ENCODE measurements at places on chromosomes 11 and 22. TPM values are rescaled to one million over a fixed set of nuclear protein-coding genes. Genes with fewer than 3 reads are reported as not detected.
A peak's percentile ranks its signal among the peaks of the same experiment; 100 is the strongest.

- no peak for DNase-seq
- no peaks in the 10 kb centered on the region for H3K36me3 ChIP-seq
Observed at GRCh38 chr22:22554587-22555284, 4.3 kb downstream of the PRAME start.

DNA sequence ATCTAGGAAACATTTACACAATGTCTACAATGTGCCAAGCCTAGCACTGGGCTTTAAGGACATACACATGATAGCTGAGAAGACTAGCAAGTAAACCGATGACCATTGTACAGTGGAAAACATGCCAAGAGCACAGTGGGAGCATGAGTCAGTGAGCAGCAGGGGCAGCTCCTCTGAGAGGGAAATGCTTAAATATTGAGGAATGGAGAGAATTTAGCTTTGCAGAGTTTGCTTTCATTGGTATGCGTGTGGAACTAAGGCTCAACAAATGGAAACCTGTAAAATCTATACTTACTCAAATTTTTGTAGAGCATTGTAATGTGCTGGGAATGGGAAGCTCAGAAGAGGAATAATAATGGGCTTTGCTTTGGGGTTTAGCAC is 282.3 kb downstream of the ST3GAL4 start:
- no peak overlapping the region for H3K27ac ChIP-seq
- H3K4me3 ChIP-seq = no peak overlapping the region
- no peaks in the 10 kb centered on the region for H3K36me3 ChIP-seq
- no peaks in the 10 kb centered on the region for H3K27me3 ChIP-seq
- no peak for DNase-seq

GRCh38 chr11:87970762-87971161 is 204.5 kb downstream of the RAB38 start:
- H3K27ac ChIP-seq = no peak overlapping the region
- no peaks in the 10 kb centered on the region for H3K27me3 ChIP-seq
- H3K4me3 ChIP-seq = no peak overlapping the region

GRCh38 chr11:128116885-128117284 is 470.5 kb downstream of the ETS1 start:
- no peak overlapping the region for H3K4me3 ChIP-seq
- H3K27me3 ChIP-seq = no peaks in the 10 kb centered on the region
- H3K4me1 ChIP-seq = no peaks in the 10 kb centered on the region

DNA sequence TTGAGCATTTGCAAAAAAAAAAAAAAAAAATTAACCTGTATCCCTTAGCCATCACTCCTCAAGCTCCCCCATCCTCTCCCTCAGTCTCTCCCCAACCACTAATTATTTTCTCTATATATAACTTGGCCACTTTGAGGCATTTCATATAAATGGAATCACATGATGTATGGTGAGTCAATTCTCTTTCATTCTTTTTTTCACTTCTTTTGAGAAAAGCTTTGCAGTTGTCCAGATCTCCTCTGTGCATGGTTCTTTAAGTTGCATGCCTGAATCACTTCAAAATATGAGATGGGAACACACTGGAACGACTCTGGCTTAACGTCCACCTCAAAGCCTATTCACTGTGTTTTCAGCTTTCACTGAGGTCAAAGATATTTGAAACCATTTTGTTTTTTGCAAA is 40.7 kb downstream of the SHANK2 start:
- no peaks in the 10 kb centered on the region for H3K27me3 ChIP-seq
- H3K4me3 ChIP-seq = no peak overlapping the region
- H3K4me1 ChIP-seq = peaks cover 15% of the 10 kb centered on the region
- H3K27ac ChIP-seq = no peak overlapping the region
- DNase-seq = no peak
- H3K36me3 ChIP-seq = no peaks in the 10 kb centered on the region

DNA sequence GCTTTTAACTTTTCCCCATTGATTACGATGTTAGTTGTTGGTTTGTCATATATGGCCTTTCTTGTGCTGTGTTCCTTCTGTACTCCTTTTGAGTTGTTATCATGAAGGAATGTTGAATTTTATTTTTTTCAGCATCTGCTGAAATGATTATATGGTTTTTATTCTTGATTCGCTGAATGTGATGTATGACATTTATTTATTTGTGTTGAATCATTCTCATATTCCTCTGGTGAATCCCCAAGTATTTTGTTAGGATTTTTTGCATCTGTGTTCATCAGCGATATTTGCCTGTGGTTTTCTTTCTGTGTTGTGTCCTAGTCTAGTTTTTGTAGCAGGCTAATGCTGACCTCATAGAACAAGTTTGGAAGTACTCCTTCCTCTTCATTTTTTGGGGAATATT is 78.2 kb downstream of the GGT1 start:
- H3K4me1 ChIP-seq = no peaks in the 10 kb centered on the region
- no peak for DNase-seq
- no peak overlapping the region for H3K27ac ChIP-seq
- no peaks in the 10 kb centered on the region for H3K36me3 ChIP-seq

DNA sequence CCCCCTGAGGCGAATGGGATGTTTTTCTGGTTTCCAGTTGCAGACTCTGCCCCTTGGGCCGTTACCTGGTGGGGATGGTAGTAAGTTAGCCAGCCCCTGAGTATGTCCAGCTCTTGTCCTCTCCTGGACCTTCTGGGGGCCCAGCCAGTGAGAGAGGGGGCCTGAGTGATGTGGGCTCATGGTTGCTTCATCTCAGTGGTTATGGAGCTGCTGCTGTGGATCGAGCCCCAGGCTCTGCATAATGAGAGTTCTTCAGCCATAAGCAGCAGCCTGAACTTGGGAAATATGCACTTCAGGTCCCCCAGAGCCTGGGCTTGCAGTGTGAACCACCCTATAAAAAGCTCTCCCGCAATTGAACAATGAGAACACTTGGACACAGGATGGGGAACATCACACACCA is 5.9 kb downstream of the TMPRSS13 start:
- no peaks in the 10 kb centered on the region for H3K27me3 ChIP-seq
- no peaks in the 10 kb centered on the region for H3K36me3 ChIP-seq
- DNase-seq = peak; percentile 19
- H3K4me3 ChIP-seq = no peak overlapping the region
- H3K27ac ChIP-seq = no peak overlapping the region

- H3K36me3 ChIP-seq = no peaks in the 10 kb centered on the region
- H3K4me3 ChIP-seq = no peak overlapping the region
- no peaks in the 10 kb centered on the region for H3K27me3 ChIP-seq
Observed at GRCh38 chr11:10488121-10488933, 33.3 kb downstream of the AMPD3 start.

DNA sequence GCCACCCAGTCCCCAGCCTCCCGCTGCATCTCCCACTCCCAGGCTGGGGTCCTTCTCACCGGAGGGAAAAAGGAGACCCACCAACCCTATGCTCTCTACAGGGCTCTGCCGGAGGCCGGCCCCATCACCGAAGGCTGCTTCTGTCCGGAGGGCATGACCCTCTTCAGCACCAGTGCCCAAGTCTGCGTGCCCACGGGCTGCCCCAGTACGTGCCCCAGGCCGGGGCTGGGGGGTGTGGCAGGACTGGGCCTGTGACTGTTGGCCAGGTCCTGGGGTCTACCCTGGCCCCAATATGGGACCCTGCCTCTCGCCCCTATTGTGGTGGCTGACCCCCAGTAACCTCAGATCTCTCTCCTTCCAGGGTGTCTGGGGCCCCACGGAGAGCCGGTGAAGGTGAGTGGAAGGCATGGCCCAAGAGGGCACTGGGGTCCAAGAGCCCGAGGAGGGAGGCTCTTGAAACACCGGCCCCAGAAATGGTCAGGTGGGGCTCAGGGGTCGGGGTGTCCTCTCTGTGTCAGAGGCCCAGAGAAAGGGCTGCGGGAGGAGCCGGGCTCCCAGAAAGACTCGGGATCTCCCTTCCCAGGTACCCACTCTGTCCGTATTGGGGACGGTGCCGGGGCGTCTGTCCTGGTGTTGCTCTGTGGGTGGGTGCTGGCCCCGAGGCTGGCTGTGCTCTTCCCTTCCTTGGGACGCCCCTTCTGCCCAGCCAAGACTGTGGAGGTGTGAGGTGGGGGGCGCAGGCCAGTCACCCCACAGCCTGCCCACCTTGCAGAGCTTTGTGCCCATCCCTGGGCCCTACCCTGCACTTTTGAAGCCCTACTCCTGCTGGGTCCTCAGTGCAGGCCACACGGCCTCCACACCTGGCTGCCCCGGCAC is 26.1 kb upstream of the MUC5B start:
- no peaks in the 10 kb centered on the region for H3K36me3 ChIP-seq
- DNase-seq = peak; percentile 55
- no peak overlapping the region for H3K4me3 ChIP-seq
- H3K27me3 ChIP-seq = peaks cover 78% of the 10 kb centered on the region
- H3K4me1 ChIP-seq = no peaks in the 10 kb centered on the region
- H3K27ac ChIP-seq = no peak overlapping the region

GRCh38 chr22:40123387-40123786 is 54.3 kb upstream of the TNRC6B start:
- H3K27me3 ChIP-seq = no peaks in the 10 kb centered on the region
- no peak overlapping the region for H3K4me3 ChIP-seq
- H3K27ac ChIP-seq = no peak overlapping the region
- H3K36me3 ChIP-seq = peaks cover 4% of the 10 kb centered on the region
- no peak for DNase-seq

DNA sequence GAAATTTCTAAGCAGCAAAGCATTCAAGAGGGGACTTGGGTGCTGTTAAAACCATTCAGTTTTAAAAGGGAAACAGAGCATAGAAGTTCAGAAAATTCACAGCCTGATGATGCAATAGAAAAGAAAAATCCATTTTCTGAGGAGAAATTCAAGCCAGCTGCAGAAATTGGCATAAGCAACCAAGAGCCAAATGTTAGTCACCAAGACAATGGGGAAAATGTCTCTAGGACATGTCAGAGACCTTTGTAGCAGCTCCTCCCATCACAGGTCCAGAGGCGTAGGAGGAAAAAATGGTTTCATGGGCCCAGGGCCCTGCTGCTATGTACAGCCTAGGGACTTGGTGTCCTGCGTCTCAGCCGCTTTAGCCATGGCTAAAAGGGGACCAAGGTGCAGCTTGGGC is 5.5 kb upstream of the IRAG1 start:
- H3K36me3 ChIP-seq = no peaks in the 10 kb centered on the region
- no peak overlapping the region for H3K4me3 ChIP-seq
- H3K27me3 ChIP-seq = no peaks in the 10 kb centered on the region
- DNase-seq = no peak
- no peaks in the 10 kb centered on the region for H3K4me1 ChIP-seq
- H3K27ac ChIP-seq = no peak overlapping the region

DNA sequence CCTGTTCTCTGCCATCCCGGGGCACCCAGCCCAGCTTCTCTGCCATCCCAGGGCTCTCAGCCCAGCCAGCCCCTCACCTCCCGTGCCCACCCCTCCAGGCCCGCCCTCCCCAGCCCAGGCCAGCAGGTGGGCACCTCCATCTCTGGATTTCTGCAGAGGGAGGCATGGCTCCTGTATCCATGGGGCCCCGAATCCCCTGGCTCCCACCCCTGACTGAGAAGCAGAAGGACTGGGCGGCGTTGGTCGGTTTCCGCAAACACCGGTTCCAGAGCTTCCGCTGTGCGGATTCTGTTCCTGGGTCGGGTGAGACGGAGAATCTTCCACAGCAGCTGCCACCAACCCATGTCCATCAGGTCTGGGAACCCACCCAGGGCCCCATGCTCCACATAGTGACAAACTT is 240.3 kb downstream of the BRD1 start:
- H3K27me3 ChIP-seq = peaks cover 3% of the 10 kb centered on the region
- DNase-seq = peak; percentile 55
- no peaks in the 10 kb centered on the region for H3K4me1 ChIP-seq
- H3K36me3 ChIP-seq = no peaks in the 10 kb centered on the region

DNA sequence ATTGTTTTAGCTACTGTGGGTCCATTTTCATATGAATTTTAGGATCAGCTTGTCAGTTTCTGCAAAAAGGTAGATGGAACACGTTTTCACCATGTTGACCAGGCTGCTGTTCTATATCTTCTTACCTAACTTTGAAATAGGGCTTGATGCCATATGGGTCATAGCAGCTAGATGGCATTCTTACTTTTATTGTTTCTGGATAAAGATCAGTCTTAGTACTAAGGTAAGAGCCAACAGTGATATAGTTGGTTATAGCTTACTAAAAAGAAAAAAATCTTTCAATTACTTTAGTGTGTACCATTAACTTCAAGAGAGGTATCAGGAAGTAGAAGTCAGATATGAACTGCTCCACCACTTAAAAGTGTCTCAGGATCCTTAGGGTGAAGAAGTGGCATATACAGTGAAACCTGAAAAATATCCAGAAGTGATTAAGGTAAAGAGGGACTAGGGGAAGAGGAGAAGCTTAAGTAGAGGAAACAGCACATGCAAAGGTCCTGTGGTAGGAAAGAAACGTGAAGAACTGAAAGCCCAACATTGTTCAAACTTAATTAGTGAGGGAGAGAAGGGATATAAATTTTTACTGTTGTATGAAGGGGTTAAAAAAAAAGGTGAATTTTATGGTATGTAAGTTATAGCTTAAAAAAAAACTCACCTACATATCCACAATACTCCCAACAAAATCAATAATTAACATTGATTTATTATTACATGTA is 59.9 kb upstream of the B3GNT6 start:
- no peak overlapping the region for H3K27ac ChIP-seq
- no peak overlapping the region for H3K4me3 ChIP-seq
- H3K4me1 ChIP-seq = no peaks in the 10 kb centered on the region
- no peaks in the 10 kb centered on the region for H3K27me3 ChIP-seq
- DNase-seq = no peak
- no peaks in the 10 kb centered on the region for H3K36me3 ChIP-seq

DNA sequence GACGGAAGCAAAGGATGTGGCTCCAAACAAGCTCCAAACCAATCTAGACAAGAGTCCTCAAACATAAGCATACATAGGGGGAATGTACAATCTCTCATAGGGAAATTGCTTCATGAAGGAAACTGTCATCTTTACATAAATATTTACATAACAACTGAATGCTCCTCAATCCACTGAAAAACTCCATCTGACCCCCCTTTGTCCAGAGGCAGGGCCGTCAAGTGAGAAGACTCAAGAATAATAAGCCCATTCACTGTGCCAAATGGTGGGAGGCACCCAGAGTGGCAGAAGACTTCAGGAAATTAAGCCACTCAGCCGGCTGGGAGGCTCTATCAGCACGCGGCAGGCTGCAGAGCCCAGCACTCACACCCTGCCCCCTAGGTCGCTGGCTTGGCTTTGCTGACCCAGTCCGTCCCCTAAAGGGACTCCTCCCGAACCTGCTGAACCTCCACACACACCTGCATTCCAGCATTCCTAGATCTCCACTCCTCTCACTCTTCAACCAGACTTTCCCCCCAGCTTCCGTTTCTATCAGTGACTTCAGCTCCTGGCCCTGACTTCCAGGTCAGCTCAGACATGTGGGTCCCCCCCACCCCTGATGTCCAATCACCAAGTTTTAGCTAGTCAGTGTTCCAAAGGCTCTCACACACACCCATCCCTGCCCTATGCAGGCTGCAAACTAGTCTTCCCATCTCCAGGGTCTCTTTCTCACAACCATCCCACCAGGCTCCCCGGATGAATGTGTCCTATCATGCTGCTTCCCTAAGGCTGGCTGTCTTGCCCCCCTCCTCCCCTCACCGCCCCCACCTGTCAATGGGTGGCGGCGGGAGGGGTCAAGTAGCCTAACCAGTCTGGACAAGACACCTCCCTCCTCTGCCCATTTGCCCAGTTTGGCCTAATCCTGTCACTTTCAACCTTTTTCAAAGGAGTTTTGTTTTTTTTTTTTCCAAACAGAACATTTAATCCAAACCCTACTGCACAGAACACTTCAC is 11.3 kb downstream of the VPS37C start:
- peak; percentile 32 for DNase-seq
- no peak overlapping the region for H3K4me3 ChIP-seq
- no peaks in the 10 kb centered on the region for H3K27me3 ChIP-seq
- H3K4me1 ChIP-seq = peaks cover 77% of the 10 kb centered on the region

The FAM111B gene
- 2.1 TPM for polyA plus RNA-seq

The CRYBB2 gene
- 0.32 TPM for polyA plus RNA-seq

The SPON1 gene
- polyA plus RNA-seq = 7.2 TPM

The HIC2 gene
- 3.5 TPM for polyA plus RNA-seq

The TTC36 gene
- not detected for polyA plus RNA-seq

The BATF2 gene
- 14.4 TPM for polyA plus RNA-seq
